HepG2 (cell line): ENCODE measurements at places on chromosomes 13 and 19. TPM values are rescaled to one million over a fixed set of nuclear protein-coding genes. Genes with fewer than 3 reads are reported as not detected.

ZNF837 gene
- total RNA-seq, result 0.73 and 1.3 TPM in 2 replicates

ECSIT gene
- 32.2 and 36.4 TPM in 2 replicates for total RNA-seq

PRPF31 gene
- 63.8 and 68.9 TPM in 2 replicates for total RNA-seq

URAD gene
- not detected in 2 replicates for total RNA-seq

TMC4 gene
- 0.24 TPM in 1 of 2 replicates, not detected in the other for total RNA-seq

LINGO3 gene
- total RNA-seq, result not detected in 2 replicates

ADM5 gene
- total RNA-seq, result 1.1 and 2.7 TPM in 2 replicates

PNMA8A gene
- total RNA-seq, result 0.44 and 0.51 TPM in 2 replicates

IZUMO2 gene
- total RNA-seq, result not detected in 2 replicates

KLK3 gene
- not detected in 2 replicates for total RNA-seq

PRTN3 gene
- not detected in 2 replicates for total RNA-seq

PRODH2 gene
- 42.0 and 86.7 TPM in 2 replicates for total RNA-seq

PSG6 gene
- total RNA-seq, result not detected in 2 replicates

SPINT2 gene
- total RNA-seq, result 0.24 and 0.31 TPM in 2 replicates

CYP4F2 gene
- total RNA-seq, result 0.42 and 3.7 TPM in 2 replicates
